ENCODE measurements at places on chromosomes 11 and 22.

DNA sequence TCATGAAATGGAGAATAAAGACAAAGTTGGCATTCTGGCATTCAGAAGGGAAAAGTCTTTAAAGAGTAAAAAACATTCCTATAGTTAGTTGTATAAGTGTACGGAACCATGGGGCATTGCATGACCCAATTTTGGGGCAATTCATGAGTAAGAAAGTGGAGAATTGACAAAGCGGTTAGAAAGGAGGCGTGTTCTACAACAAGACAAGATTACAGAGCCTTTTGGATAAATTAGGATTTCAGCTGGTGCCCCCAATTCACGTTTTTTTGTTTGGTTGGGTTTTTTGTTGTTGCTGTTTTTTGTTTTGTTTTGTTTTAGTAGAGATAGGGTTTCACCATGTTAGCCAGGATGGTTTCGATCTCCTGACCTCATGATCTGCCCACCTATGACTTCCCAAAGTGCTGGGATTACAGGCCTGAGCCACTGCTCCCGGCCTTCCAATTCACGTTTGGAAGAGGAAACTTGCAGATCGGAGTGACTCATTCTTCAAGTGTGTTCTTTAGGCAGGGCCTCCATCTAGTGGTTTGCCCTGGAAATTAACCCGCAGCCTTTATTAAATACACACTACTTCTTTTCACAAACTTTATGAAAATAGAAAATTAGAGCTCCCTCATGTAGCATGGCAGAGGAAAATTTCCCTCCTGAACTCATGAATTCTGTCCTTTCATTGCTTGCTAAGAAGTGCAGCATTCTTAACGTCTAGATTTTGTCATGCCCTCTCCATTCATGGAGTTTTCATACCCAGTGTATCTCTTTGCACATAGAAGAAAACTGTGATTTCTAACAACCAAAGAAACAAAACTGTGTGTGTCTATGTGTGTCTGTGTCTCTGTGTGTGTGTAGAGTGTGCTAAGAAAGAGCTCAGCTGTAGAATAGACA, 118.1 kb downstream of the BBOX1 start:
- no peak for DNase-seq

DNA sequence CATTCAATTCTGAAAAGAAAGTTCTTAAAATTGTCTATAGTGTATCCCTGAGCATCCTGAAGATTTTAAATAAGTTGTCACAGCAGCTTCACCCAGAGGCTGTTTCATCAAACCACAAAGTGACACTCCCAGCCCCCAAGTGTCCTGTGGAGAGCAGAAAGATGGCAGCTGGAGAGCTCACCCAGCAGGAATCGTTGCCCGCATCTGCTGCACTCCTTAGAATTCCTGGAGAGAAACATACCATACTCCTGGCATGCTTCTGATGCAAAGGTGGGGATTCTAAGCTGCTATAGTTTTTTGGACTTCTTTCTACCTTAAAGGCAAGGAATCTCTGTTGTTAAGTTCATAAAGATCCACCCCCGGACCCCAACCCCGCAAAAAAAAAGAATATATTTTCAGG, 13.5 kb upstream of the CYB5R2 start:
- DNase-seq = no peak

DNA sequence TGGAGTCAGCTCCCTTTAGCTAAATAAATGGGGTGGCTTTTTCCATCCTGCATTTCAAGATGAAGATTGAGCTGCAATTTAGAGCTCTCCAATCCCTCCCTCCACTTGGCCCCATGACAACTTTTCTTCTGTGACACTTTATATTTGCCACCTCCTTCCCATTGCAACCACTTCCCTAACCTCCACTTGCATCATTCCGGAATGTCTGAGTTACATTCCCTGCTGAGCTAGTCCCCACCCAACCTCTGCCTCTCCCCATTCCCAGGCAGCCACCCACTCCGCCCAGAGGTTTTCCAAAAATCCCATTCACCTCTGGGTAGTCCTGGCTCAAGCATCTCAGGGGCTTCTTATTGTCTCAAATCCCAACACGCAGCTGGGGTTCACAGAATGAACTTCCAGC, 24.7 kb downstream of the PC start:
- no peak for DNase-seq

- no peak for DNase-seq
Observed at GRCh38 chr11:55571828-55572227, at the start of gene OR4C16. TSS of gene OR4C16 (plus strand) at chr11:55572128. CDS start at chr11:55572128, 0 bp downstream.

DNA sequence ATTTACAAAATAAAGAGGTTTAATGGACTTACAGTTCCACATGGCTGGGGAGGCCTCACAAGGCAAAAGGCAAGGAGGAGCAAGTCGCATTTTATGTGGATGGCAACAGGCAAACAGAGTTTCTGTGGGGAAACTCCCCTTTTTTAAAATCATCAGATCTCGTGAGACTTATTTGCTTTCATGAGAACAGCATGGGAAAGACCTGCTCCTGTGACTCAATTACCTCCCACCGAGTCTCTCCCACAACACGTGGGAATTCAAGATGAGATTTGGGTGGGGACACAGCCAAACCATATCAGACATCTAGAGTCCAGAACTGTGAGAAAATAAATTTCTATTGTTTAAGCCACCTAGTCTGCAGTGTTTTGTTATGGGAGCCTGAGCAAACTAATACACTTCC, 80.8 kb downstream of the ME3 start:
- no peak for DNase-seq

DNA sequence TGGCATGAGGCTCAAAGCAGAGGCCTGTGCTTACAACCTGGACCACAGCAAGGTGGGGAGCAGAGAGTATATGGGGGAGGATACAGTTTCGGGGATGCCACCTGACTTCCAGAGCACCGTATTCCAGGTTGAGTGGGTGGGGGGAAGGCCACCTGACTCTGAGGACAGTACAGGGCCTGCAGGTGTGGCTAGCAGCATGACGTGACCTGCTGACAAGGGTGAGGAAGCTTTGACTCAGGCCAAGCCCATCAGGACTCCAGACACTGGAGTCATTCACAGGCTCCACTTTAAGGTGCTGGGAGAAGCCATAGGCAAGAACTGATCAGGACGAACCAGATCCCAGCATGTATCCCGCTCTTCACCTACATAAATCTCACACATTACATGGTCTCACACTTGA, 34.6 kb upstream of the CRTAM start:
- DNase-seq = no peak

DNA sequence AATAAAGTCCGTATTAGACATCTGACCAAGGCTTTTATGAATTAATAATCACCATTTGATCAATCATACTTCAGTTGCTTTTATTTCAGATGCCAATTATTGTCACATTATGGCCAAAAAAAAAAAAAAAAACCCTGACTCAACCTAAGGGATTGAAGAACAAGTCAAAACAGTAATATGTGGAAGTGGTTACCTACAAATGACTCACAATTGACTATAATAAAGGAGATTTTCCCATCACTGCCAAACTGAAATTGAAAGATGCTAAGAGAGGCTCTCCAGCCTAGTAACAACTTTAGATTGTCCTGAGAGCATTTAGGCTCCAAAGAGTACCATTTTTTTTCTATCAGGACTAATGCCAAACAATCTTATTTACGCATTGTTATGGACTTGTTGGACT, 35.2 kb downstream of the SOX6 start:
- no peak for DNase-seq

DNA sequence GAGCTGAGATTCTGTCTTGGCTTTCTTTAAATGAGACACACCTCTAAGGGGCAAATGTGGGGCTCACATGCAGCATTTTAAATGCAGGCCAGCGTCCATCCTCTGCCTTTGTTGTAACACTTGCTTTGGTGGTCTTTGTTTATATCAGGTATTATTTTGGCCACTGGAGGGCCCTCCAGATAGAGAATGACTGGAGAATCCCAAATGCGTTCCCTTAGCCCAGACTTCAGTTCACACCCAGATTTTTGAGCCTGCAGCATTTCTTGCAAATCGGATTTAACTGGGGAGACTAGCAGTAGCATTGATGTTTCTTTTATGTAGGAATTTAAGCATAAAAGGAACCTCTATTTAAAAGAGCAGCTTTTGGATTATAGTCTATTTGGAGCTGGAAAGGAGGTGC, 200.2 kb upstream of the SORL1-AS1 start:
- no peak for DNase-seq

DNA sequence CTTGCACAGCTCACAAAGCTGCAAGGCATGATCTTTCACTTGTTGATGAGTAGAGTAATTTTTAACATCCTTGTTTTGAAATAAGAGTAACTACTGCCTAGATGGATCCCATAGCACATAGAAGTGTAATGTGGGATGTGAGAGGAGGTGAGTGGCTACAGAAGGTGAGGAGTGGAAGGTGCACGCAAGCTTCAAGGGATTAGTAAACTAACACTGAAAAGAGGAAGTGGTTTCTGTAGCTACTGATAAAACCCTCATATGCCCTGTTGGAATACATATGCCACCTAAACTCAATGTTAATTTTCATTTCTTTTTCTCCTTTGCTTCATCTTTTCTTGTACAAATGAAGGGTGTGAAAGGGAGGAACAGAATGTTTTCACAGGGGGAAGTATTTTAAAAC, 22.0 kb upstream of the CTSC start:
- no peak for DNase-seq

DNA sequence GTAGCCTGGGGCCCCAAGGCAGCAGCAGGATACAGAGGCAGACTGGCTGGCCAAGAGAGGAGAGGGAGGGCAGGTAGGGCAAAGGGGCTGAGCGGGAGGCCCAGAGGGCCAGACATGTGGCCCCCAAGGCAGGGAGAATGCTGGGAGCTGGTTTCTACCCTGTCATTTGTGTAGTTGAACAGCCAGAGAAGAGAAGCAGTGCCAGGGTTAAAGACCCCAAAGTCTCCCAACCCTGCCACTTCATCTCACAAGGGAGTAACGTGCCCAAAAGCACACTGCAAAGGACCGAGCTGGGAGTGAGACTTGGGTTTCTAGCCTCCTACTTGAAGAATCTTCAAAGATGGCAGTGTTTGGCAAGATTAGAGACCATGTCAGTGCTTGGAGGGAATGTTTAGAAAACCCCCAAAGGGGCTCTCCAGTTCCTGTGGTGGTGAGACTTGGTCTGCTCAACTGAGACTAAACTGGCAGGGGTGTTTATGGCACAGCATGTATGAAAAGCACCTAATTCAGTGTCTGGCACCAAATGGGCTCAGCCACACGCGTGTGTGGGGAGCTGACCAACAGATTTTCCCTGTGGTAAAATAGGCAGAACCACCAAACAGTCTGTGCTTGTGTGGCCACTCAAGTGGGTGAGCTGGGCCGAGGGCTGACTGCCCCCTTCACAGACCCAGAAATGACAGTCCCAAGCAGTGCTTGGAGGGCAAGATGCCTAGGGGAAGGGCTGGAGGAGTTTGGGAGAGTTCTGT, 68.2 kb upstream of the CLTCL1 start:
- no peak for DNase-seq

DNA sequence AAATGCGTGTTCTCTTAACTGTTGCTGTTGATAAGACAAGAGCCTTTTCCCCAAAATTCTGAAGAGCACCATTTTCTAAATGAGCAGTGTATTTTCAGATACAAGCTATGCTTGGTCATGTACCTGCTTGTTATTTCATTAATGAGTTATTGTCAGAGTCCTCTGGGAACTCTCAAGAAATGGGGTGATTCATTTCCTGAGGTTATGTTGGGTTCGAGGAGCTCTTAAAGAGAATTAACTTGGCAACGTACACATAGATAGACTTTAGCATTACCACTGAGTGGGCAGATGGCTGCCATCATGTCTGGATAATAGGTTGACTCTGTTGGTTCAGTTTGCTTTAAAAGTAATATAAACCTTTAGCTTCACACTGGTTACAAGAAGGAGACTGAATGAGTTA, 87.9 kb upstream of the SORL1-AS1 start:
- DNase-seq = no peak

- no peak for DNase-seq
Observed at GRCh38 chr22:49613511-49614270, 214.0 kb downstream of the BRD1 start.

DNA sequence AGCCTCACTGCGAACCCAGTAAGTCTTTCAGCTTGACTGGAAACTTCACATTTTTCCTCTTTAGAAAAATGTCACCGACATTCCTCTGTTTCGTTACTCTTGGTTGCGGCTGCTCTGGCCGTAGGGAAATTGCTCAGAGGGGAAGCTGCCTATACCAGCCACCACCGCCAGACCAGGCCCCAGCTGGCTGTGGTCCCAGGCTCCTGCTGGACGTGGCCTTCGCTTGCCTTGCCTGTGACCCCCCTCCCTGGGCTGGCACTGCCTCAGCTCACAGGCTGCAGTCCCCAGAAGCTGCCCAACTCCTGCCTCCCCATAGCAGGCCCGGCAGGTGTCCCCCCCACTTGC, 197.8 kb downstream of the MN1 start:
- no peak for DNase-seq

DNA sequence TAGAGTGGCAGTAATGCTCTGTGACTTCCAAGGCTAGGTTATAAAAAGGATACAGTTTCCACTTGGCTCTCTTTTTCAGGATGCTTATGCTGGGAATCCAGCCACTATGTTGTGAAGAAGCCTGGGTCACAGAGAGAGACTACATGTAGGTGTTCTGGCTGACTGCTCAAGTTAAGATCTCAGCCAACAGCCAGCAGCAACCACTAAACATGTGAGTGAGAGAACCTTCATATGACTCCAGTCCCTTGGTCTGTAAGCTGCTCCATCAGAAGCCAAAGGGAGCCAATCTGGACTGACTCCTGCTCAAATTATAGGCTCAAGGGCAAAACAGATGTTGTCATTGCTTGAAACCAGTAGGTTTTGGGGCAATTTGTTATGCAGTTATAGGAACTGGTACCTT, 162.7 kb downstream of the MAML2 start:
- no peak for DNase-seq

DNA sequence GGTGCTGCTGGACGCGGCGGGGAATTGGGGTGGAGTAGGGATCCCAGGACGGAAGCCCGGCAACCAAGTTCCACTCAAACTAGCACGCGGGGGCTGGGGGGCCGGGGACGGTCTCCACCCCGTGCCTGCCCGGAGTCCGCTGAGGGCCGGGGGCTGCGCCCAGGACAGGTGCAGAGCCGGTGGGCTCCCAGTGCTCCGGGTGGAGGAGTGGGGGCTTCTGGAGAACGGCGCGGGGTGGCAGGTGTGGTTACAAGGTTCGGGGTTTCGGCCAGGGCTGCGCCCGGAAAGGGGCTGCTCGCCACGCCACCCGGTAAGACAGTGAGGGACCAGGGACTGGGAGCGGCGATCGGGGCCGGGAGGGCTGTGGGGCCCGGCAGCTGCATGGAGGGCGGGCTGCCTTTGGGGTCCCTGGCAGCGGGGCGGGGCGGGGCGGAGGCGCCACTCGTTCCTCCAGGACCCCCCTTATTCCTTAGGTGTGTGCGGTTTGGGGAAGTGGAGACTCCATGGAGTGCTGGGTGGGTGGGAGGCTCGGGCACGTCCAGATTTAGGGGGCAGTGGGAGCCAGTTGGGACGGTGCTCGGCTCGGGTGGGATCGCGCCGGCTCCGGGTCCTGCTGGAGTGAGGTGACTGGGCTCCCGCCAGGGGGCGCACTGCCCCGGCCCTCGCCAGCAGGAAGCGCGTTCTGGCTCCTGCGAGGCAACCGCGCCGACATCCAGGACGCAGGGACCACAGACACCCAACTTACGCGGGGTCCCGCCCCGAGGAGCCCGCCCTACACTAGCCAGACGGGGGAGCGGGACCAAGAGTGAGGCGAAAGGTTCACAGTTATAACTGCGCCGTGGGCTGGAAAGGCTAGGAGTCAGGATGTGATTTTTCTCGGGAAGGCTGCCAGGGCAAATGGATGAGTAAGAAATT, 868 bp downstream of the TSPAN18 start:
- peak; percentile 77 for DNase-seq

- no peak for DNase-seq
Observed at GRCh38 chr11:23840872-23841271, 656.0 kb upstream of the LUZP2 start.
